BJ (cell line): ENCODE measurements at places on chromosomes 7 and 10.

DNA sequence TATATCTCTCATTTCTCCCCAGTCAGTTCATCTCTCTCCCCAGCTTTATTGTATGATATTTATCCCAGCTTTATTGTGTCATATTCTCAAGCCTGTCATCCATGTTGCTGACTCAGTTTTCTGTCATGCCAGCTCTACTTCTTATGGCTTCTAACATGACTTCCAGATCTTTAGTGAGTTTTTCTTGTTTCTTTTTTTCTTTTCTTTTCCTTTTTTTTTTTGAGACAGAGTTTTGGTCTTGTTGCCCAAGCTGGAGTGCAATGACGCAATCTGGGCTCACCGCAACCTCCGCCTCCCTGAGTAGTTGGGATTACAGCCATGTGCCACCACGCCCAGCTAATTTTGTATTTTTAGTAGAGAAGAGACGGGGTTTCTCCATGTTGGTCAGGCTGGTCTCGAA is 28.7 kb upstream of the CALU start:
- DNase-seq: no peak

DNA sequence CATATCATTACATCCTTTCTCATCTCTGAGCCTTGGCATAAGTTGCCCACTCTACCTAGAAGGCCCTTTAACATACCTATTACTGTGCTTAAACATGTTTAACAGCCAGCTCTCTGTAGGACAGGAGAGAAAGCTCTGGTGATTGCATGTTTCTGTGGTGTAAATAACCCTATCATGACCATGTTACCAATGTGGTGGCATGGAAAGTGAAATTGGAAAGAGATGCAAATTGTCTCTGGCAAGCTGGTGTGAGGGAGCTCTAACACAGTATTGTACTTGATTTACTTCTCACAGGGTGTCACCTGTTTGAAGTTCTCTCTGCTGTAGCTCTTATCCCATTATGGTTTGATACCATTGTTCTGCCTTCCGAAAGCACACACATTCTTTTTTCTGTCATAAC is 231.8 kb upstream of the DKK1 start:
- DNase-seq: no peak

- no peak for DNase-seq
Observed at GRCh38 chr7:148611692-148612091, 21.1 kb downstream of the C7orf33 start.

DNA sequence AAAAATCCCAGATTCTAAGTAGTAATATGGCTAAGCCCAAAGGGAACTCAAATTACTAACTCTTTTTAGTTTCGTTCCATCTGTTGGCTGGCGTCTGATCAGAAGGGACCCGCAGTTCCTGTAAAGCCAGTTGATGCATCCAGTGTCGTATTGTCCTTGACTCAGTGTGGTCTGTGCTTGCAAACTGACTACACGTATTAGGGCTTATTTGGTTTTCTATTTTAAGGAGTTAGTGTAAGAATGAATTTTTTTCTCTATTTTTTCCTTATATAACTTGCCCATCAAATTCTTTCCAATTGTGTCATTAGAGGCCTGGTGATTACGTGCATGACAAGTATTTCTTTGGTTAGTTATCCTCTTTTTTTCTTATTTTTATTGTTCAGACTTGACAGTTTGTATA is 9.7 kb downstream of the ABCA13 start:
- DNase-seq: peak; percentile 78

DNA sequence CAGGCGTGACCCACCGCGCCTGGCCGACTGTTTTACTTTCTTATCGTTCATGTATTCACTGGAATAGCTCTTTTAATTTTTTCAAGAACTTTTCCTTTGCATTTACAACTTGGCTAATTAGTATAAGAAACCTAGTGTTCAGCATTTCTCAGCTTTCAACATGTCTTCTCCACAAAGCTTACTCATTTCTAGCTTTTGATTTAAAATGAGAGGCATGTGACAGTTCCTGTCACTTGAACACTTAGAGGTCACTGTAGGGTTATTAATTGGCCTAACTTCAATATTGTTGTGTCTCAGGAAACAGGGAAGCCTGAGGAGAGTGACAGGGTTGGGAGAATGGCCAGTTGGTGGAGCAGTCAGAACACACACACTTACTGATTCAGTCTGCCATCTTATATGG is 125.1 kb upstream of the GPR22 start:
- DNase-seq: no peak

DNA sequence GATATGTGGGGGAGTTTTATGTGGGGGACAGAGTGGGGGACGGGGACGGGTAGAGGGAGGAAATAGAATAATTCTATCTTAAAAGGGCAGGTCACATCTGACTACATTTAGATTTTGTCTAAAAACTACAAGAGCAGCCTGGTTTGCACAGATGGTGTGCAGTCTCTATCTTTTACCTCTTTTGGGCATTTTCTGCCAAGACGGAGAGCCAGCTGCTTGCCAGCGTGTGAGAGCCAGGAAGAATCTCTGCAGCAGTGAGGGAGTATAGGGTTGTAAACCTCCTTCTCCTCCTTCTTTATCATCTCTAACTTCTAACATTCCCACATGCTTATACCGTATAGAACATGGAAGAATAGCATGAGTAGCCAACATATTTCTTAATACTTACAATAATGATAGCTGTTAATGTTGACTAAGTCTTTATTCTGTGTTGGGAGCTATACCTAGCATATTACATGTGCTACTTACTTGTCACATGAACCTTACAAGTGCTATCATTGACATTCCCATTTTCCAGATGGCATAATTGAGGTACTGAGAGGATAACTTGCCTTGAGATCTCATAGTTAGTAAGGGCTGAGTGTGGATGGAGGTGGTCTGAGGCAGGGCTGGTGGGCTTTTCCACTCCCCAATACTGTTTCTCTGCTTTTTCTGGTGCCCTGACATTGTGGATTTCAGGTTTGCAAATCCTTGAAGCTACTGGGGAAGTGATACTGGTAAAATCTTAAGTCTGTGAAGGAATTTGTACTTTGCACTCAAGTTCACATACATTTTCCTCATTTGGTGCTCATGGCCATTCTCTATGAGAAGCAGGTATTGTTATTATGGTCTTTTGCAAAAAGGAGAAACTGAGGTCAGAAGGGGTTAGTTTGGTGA is 1.1 kb downstream of the ENTPD1 start:
- no peak for DNase-seq

DNA sequence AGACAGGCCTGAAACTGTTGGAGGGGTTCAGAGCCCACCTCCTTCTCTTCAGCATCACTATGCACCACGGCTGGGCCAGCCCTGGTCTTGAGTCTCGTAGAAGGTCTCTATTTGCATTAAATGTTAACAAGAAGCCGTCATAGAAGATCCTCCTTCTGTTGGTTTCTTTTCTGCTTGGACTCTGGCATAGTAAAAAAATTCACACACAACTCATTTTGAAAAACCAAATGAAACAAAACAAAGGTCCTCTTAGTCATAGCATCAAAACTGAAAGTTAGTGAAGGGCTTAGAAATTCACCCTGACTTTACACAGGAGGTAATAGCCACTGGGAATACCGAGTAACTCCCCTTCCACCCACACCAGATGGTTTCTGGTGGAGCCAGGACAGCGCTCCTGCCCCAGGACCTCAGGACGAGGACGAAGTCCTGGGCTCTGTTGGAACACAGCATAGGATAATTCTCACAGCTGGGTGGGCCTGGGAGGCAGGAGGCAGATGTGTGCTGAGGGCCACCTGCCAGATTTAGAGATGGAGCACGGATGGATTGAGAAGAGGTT is 248.4 kb upstream of the KLF6 start:
- DNase-seq: no peak
